ENCODE measurements at places on chromosomes 13 and 19.

DNA sequence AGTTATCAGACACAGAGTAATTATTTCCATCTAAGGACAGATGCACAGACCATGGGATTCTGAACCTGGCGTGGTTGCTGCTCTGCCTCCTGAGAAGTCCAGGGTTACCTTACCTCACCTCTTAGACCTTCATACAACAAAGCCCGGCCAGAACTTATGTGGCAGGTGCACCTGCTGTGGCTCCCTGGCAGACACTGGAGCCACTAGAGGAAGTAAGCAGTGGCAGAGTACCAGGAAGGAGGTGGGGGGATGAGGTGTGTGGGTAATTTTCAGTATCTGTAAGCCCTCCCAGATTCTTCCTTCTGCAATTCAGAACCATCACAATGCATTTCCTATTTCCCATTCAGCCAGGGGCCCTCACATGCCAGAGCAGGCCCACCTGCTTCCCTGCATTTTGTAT is 106.1 kb upstream of the DOCK9 start:
- DNase-seq, result no peak

- DNase-seq, result peak; percentile 80
These were observed 2.5 kb upstream of the EEF2 start for GRCh38 chr19:3987619-3988371.

GRCh38 chr13:101218484-101218883 is 197.8 kb downstream of the NALCN start:
- DNase-seq, result no peak

DNA sequence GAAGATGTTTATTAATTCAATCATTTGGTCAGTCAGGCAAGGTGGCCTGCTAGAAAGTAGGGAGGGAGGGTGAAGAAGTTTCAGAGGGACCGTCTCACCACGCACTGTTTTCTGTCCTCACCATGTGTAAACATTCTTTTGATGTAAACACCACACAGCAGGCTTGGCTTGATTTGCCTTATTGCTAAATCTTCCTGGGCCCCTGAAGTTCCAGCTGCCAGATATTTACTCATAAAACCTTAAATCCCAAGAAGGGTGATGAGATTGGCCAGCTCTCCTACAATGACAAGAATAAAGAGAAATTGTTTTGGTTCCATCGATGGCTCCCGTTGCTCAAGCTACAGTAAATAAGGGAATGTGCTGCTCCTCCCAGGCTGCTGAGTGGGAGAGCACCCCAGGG is 198.2 kb upstream of the TMTC4 start:
- DNase-seq, result no peak

GRCh38 chr13:83531022-83531421 is 351.3 kb downstream of the SLITRK1 start:
- no peak for DNase-seq

DNA sequence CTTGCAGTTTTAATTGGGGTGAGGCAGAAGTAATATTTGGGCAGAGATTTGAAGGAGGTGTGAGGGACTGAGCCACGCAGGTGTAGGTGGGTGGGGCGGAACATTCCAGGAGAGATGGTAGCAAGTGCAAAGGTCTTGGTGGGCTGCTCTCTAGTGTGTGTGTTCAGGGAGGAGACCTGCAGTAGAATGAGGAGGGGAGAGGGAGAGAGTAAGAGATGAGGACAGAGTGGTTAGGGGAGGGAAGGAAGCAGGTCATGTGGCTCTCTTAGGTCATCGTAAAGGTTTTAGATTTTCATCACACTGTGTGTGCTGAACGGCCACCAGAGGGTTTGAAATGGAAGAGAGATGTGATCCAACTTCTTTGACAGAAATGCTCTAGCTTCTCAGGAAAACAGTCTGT is 33.5 kb downstream of the WASF3 start:
- DNase-seq, result no peak

DNA sequence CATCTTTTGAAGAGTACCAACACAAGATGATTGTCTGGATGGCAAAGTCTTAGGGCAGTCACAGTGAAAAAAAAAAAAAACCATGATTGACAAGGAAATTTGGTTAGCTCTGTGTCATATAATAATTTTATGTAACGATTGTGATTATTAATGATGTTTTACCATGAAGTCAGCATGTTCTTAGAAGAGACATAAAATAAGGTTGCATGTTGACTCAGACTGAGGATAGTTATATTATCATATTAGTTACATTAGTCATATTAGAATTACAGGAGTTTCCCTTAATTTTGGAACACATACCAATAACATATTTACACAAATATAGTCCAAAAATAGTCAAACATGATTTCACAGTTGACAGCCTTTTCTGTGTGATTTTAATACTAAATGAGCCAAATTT is 5.7 kb downstream of the ZNF431 start:
- no peak for DNase-seq

Measured in stimulated activated CD4-positive, alpha-beta T cell treated with anti-CD3 and anti-CD28 coated beads, Interleukin-15, amount 100 ng/mL, for 1 hour (primary cell).